SHP77 treated with DMSO at 0.1 percent for 48 hours (cell line): ENCODE measurements at places on chromosomes 3 and 15.

DNA sequence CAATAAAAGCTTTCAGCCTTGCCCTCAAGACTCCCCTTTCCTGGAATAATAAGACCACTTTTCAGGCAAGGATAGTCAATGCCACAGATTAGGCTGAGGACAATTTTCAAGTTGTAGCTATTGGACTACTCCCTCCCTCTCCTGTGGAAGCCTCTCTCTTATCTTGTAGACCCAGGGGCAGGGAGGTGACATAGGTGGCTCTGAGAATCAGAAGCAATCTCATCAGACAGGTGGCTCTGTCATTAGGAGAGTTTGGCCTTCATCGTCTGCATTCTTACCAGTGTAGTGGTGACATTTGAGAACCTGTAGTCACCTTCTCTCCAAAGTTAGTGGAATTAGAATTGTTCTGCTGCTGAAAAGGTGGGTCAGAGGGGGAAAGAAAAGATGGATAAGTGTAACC, 80.0 kb downstream of the LARS2 start:
- DNase-seq: no peak

GRCh38 chr3:196666001-196666867, 26.7 kb downstream of the NRROS start:
- peak; percentile 72 for DNase-seq

GRCh38 chr3:67192466-67192865, 194.4 kb downstream of the KBTBD8 start:
- no peak for DNase-seq

- DNase-seq: no peak
These were observed 4.9 kb downstream of the UBR1 start for GRCh38 chr15:43100971-43101370.

- no peak for DNase-seq
These were observed 43.0 kb downstream of the FBN1 start for GRCh38 chr15:48602358-48603122.

- no peak for DNase-seq
These were observed 66.0 kb downstream of the MESD start for GRCh38 chr15:80923668-80924067.

- DNase-seq: peak; percentile 2
These were observed 62.9 kb downstream of the ATG7 start for GRCh38 chr3:11335056-11335608.

GRCh38 chr3:10546181-10546624, 40.8 kb upstream of the ATP2B2 start:
- no peak for DNase-seq

GRCh38 chr3:130699765-130700164, 46.9 kb downstream of the PIK3R4 start:
- DNase-seq: no peak

DNA sequence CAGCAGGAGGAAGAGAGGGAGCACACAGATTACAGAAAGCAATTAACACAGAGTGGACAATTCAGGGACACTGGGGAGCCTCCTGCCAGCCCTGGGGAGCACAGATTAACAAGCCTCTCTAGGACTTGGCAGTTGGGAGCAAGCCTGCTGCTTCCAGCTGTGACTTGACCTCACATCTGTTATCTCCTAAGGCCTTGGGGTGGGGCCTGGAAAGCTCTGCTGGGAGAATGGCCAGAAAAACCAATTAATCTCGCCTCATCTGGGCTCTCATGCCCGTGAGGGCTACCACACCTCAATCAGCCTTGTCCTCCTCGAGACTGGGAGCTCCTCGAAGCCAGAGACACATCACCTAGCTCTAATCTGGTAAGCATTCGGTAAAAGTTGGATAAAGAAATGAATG, 39.1 kb downstream of the SEMA5B start:
- no peak for DNase-seq

- DNase-seq: no peak
These were observed 358.4 kb upstream of the NR2F2 start for GRCh38 chr15:95972041-95972553.

- DNase-seq: no peak
These were observed 8.7 kb downstream of the SLC27A2 start for GRCh38 chr15:50190723-50191122.

GRCh38 chr3:122987736-122988319, 39.7 kb downstream of the SEMA5B start:
- DNase-seq: no peak

GRCh38 chr3:188231456-188231855, 77.5 kb downstream of the LPP start:
- no peak for DNase-seq
